ENCODE measurements at places on chromosomes 2 and 18.

DNA sequence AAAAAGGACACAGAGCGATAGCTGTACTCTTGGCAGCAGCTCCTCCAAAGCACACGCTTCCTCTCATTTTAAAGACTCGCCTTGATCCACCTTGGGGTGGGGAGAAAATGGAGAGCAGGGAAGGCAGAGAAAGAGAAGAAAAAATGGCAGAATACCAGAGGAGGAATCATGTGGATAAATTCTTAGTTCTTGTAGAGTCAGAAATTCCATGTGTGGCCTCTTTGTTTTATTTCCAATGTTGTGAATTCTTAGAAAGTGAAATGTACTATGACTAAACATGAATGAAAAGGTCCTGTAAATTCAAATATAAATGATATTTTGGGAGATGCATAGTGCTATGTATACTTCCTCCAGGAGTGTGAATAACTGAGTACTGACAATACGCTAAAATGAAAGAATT, 89.7 kb upstream of the SESTD1 start:
- DNase-seq = no peak

GRCh38 chr2:79511320-79511951, 1.4 kb upstream of the CTNNA2 start:
- DNase-seq = no peak

DNA sequence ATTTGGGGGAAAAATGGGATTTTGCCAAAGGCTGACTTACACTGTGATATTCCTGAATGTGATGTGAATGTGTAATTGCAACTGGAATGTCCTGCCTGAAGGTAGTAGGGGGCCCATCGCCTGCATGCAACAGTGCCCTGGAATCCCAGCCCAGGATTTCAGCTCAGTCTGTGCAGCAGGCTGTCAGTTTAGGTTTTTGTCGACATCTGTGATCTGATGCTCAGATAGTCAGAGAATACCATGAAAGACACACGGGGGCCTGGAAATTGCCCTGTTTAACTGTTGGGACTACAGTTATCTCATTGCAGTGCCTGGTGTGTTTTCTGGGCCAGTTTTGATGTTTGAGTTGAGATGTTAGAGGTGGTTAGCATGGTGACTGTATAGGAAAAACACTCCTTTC, 84.5 kb upstream of the HK2 start:
- no peak for DNase-seq

DNA sequence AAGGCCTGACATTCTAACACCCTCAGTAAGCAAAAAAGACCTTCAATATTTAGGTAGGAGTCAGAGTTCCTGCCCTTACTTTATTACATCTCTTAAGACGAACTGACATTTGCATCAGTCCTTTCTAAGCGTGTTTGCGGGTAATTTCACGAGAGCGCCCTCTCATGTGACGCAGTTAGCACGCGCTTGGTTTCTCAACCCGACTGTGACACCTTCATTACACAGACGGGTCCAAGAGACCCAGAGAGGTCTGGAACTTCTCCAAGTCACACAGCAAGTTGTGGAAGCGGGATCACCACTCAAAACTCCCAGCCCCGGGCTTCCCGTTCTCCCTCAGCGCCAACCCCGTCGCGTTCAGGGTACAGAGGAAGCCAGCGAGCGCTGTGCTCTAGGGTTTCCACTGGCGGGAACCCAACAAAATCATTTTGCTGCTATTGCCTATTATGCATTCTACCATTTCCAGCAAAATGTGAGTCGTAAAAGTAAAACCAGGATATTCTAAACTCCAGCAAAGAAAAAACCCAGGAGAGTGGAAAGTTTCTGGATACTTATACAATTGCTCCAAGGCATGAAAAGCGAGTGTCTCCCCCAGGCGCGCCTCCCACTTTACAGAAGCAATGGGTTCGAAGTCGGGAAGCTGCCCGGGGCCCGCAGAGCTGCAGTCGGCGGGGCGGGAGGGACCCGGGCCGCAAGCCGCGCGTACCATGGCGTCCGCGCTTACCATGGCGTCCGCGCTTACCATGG, 601 bp downstream of the ENOSF1 start:
- DNase-seq = peak; percentile 49

GRCh38 chr18:45435810-45436209, 179.5 kb upstream of the SLC14A2 start:
- no peak for DNase-seq

GRCh38 chr2:242051463-242051862, 181.9 kb downstream of the RTP5 start:
- no peak for DNase-seq

DNA sequence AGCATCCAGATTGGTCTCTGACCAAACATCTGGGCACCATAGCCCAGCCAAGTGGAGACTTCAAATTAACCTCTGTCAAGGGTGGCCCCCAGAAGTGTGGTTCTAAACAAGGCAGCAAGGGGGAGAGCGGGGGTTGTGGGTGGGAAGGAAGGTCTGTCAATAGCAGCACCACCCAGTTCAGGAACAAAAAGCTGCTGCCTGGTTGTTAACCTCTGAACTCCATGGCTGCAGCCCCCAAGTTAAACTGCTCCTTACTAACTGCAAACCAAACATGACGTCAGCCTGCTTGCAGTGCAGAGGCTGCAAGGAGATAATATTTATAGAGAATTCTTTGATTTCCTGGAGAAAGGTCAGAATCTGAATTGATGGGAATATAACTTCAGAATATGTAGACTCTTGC, 76.5 kb downstream of the ARL4C start:
- no peak for DNase-seq

DNA sequence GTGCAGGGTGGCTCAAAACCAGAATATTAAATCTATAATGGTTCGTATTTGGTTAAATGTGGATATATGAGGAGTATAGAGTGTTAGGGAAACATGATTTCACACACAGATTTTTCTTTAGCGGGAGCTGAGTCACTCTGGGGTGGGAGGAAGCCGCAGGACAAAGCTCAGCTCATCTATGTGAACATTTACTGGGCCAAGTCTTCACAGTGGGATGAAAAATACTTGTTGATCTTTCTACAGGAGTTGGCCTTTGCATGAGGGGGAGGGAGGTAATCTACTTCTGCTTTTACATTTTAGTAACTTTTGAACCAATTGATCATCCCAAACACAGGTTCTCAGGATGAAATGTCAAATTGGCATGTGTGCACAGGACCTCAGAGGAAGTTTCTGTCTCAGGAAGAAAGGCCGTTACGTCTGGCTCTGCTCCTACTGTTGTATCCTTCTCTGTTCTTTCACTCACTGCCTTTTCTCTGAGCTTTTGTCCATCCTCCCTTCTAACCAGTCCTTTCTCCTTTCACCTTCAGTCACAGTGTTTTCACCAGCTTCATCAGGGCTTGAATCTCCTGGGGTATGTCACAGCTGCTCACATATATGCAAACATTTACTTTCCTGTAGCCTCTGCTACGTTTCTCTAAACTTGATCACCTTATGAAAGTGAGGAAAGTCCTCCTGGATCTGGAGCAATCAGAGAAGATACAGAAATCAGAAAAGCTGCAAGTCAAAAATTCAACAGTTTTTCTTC, 943.3 kb upstream of the FANCL start:
- no peak for DNase-seq

GRCh38 chr18:55088561-55088960, 129.3 kb upstream of the CCDC68 start:
- no peak for DNase-seq

GRCh38 chr2:241573741-241574140, 15.2 kb downstream of the BOK start:
- no peak for DNase-seq

DNA sequence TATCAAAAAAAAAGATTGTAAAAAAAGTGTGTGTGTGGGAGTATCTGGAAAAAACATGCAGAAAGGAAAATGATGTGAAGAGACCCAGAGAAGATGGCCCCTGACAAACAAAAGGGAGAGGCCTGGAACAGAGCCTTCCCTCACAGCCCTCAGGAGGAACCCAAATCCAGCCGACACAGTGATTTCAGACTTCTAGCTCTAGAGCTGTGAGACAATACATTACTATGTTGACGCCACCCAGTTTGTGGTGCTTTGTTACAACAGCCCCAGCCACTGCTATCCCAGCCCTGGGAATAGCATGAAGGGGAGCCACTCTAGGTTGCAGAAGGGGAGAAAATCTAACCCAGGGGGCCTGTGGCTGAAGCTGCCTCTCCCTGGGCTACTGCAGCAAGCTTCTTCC, 59.0 kb upstream of the ZBTB7C start:
- no peak for DNase-seq

- DNase-seq = no peak
These were observed 74.3 kb downstream of the PRKCE start for GRCh38 chr2:45725731-45726130.

DNA sequence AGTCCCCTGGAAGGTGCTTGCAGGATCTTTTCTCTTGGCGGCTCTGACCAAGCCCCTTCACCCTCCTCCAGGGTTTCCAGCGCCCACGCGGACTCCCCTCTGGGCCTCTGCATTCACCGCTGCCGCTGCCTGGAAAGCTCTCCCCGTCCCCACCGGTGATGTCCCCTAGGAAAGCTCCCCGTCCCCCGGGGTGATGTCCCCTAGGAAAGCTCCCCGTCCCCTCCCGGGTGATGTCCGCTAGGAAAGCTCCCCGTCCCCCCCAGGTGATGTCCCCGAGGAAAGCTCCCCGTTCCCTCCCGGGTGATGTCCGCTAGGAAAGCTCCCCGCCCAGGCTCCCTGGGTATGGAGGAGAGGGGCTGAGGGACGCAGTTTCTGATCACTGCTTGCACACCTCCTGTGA, 27.9 kb downstream of the ZAP70 start:
- no peak for DNase-seq

DNA sequence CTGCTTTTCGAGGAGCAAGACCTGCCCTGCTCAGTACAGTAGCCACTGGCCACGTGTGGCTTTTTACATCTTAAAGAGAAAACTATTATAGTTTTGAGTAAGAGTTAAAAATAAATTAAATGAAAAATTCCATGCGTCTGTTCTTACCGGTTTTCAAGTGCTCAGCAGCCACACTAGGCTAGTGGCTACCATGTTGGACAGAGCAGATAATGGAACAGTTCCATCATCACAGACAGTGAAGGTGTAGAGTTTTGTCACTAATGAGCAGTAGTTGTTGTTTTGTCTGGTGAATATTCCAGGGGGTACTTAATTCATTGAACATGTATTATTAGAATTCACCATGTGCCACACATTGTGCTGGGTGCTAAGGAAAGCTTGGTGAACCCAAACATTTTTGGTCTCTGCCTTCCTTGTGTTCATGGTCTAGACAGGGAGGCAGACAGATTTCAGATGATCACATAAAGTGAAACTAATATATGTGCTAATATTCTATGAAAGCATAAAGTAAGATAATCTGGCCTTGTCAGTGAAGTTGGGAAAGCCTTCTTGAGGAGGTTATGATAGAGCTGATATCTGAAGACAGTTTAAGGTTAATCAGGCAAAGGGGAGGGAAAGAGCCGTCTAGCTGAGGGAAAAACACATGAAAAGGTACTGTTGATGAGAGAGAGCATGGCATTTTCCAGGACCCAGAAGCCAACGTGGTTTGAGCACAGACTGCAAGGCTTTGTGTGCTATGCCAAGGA, 1.4 kb downstream of the ALMS1 start:
- DNase-seq = no peak

DNA sequence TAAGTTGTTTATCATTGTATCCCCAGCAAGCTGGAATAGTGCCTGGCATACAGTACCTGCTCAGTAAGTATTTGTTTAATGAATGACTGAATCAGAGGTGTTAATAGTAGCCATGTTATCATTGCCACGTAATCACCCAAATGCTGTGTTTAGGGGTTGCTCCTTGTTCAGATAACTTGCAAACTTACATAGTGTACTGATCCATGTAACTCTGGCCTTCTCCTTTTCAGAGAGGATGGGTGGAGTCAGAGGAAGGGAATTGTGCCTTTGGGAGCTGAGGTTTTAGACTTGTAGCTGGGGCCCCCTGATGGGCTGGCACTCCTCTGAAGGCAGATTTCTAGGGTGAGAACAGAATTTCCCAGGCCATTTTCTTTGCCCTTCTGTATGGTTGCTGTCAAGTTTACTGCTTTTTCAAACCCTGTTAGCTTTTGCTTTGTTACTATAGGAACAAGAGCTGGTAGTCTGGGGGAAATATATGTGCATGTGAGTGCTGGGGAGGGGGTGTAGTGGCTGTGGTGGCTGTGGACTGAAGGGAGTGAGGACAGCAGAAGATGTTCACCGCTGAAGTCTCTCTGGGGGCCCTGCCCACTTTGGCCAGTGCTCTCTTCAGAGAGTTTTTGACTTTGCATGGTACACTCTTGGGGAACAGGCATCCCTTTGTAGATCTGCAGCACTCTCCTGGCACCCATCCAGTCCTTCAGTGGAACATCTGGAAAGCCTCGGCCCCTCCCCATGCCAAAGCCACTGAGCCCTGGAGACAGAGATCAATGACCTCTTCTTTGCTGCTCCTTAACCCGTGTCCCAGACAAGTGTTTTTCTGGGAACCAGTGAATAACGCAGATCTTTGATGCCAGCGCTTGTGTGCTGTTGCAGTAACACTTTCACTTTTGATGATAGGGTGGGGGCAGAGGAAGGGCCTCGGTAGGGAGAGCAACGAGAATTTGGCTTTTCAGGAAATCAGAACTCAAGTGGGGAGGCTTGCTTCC, 209.0 kb downstream of the PRKCE start:
- DNase-seq = peak; percentile 57

- DNase-seq = no peak
These were observed 1.3 kb upstream of the ZNF512 start for GRCh38 chr2:27581417-27582128.

- no peak for DNase-seq
These were observed 124.8 kb downstream of the EPHA4 start for GRCh38 chr2:221447310-221447709.

DNA sequence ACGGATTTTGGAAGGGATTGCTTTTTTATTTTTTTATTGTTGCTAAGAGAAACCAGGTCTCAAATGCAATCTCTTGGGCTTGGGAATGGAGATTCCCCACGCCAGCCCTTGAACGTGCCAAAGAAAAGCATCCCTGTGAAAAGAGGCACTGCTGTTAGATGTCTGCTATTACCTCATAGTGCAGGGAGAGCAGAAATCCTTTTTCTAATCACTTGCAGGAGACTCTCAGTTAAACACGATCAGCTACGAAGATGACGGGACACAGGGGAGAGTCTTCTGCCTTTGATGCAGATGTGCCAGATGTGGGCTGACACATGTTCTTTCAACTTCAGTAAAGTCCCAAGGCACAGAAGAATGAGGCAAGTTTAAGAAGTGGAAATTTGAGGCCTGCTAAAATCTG, 381.6 kb upstream of the TRIB2 start:
- no peak for DNase-seq

Measured in posterior cingulate gyrus (tissue), 11 donors.